ENCODE measurements at places on chromosomes 12 and 14.
A peak's percentile ranks its signal among the peaks of the same experiment; 100 is the strongest.

DNA sequence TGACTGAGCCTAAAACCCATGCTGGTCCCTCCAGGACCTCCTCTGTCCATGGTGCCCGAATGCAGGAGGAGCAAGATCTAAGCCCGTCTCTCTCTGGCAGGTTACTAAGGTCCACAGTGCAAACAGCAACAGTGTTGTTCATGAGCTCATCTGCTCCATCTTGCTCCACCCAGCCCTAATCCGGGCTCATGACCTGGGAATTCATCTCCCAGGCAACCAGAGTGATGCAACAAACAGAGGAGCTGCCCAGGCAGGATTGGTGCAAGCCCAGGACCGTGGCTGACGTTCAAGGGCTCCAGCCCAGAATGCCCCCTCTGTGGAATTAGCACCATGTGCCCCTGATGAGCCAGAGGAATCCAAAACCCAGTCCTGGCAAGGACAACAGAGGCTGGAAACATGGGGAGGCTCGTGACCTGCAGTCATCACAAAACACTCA is 29.9 kb downstream of the HSPB8 start:
- no peak for DNase-seq

DNA sequence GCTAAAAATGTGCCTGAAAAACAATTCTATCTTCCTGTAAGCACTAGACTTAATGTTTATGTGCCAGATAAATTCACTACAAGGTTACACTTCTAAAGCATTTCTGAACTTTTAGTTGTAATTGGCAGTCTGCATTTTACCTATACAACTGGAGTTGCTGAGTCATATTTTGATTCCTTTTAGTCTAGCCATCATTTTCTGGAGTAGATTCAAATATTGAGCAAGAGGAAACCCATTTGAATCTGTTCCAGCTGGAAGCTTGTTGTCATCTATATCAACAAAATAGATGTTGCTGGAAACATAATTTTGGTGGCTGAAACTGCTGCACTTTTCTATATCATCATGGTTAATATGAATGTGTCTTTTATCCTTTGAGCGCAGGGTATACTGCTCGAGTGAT is 122.2 kb upstream of the CCDC175 start:
- DNase-seq, result no peak

GRCh38 chr14:51073731-51074130 is 21.2 kb downstream of the TRIM9 start:
- no peak for DNase-seq

- no peak for DNase-seq
These were observed 31.4 kb upstream of the CIPC start for GRCh38 chr14:77066578-77067172.

GRCh38 chr12:93164103-93164880 is 213.4 kb upstream of the NUDT4 start:
- no peak for DNase-seq

GRCh38 chr12:52206304-52207040 is 14.7 kb upstream of the KRT80 start:
- no peak for DNase-seq

DNA sequence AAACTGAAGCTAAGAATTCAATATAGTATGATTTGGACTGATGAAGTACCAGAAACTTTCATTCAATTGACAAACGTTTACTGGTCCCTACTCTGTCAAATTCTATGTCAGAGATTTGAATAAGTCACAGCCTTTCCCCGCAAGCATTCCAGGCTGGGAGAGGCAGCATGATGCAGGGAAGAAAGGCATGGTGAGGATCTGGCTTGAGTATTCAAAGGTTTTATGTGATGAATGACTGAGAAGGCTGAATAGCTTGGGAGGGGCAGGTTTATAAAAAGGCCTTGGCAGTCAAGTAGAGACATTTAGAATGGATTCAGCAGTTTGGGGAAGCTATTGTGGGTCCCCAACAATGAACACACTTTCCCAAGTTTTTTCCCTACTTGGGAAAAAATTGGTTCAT is 431.8 kb downstream of the DPF3 start:
- no peak for DNase-seq

- DNase-seq, result no peak
These were observed 18.8 kb upstream of the NR4A1 start for GRCh38 chr12:52032446-52032803.

- no peak for DNase-seq
These were observed 112.3 kb upstream of the BCL2L14 start for GRCh38 chr12:11958221-11959091.

DNA sequence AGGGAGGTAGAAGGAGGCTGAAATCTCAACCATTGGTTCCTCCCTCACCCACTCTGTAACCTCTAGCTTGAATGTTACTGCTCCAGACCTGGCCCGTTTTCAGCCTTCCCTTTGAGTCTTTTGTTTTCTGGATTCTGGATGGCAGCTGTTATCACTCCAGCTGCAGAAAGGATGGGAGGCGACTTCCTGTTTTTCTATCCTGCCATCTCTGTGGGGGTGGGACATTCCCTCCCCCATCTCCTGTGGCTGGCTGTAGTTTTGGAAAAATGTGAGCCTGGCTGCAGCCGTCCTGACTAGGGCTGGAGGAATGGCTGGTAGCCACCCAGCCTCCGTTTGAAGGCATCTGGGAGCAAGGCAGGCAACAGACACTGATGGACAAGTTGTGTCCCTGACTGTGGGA is 2.9 kb upstream of the PPFIBP1 start:
- DNase-seq, result no peak

DNA sequence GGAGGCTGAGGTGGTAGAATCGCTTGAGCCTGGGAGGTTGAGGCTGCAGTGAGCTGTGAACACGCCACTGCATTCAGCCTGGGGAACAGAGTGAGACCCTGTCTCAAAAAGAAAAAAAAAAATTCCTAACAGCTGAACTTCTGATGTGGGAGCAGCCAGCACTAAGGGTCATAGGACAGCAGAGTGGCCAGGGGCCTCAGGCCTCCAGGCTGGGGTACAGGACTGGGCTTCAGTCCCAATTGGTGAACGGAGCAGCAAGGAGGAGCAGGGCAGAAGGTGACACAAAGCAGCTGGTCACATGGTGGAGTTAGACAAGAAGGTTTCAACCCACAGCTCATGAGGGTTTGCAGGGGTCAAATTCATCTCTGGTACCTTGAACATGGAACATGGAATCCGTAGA is 40.8 kb upstream of the NRXN3 start:
- no peak for DNase-seq

DNA sequence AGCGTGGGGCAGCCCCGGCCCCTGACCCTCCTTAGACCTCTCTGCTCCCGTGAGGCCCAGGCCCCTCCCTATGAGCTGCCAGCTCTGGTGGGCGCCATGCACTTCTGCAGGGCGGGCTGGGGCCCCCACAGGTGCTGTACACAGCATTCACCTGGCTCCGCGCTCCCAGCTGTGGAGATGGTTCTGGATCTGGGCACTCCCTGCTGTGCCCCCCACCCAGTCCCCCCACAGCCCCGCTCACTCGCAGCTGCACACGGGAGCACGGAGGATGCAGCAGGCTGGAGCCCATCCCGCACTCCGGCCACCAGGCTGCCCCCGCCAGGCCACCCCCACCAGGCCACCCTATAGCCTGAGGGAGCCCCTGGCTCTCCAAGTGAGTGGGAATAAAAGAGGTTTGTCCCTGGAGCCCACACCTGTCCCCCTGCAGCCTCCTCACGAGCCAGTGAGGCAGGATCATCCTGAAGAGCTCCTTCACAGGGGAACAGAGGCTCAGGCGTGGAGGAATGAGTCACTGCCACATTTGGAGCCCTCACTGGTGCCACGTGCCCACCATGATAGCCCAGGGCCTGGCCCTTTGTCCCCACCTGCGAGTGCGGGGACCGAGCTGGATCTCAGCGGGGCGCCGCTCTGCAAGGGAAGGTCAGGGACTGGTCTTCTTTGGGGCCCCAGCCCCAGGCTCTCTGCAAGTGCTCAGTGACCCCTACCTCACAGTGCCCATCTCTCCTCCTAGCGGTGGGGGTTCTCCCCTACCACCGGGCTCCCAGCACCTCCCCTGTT is 1.9 kb downstream of the ADSS1 start:
- no peak for DNase-seq

GRCh38 chr12:56999456-56999855 is 6.9 kb downstream of the ZBTB39 start:
- DNase-seq, result no peak

DNA sequence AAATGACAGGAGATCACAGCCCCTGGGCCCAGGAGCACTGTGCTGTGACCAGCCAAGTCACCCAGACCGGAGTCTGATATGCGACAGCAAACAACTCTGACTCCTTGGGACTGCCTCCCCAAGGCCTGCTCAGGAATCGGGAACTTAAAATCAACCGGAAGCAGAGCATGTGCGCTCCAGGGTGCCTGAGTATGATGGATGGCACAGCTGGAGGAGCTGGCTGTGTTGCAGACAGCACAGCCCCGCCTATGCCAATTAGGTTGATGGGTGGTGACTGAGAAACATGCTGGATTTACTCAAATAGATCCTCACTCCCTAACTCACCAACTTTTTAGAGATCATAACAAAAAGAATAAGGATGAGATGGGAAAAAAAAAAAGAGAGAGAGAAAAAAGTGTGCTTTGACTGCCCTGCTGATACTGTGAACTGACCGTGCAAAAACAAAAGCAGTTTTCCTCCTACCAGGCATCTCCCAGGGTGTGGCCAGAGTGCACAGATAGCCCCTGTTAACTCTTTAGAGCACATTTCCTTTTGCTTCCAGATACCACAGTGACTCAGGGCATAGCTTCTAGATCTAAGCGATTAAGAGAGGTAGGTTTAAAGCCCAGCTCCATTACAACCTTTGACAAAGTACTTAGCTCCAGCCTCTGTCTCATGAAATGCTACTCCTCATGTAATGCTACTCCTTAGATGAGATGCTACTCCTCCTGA is 27.4 kb upstream of the STON2 start:
- no peak for DNase-seq

DNA sequence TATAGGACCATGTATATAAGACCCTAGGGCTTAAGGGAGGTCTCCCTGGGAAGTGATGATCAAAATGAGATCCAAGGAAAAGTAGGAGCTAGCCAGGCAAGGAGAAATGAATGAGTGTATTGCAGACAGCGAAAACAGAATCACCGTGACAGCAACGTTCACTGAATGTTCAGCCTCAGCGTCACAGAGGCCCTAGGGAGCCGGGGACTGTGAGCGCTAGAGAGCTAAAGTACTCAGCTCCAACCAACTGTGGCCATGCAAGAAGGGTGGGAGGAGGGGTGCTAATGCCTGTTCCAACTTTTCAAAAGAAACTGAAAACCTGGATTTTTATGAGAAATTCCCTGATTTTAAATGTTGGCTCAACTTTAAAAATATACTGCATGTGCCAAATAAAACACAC is 105.5 kb upstream of the CCND2 start:
- DNase-seq, result no peak

DNA sequence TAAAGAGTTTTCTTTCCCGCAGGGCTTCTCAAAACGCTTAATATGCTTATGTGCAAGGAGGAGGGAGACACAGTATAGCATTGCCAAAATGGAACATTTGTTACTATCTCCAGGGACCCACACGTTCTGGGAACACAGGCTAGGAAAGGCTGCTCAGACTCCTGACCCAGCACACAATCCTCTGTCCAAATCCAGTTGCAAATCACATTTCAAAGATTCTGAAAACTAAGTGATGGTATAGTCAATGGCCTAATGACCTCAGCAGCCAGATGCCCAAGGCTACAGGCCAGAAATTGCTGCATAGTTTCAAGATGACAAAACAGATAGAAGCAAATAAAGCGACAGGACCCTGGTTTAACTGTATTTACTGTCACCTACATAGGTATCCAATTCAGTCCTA is 97.0 kb upstream of the GRIP1 start:
- DNase-seq, result no peak

- no peak for DNase-seq
These were observed 70.7 kb downstream of the ACACB start for GRCh38 chr12:109186993-109187653.

- no peak for DNase-seq
These were observed 148.9 kb downstream of the RGS6 start for GRCh38 chr14:72081137-72081536.

GRCh38 chr12:6426882-6427671 is 17.7 kb upstream of the CD27 start:
- peak; percentile 82 for DNase-seq

DNA sequence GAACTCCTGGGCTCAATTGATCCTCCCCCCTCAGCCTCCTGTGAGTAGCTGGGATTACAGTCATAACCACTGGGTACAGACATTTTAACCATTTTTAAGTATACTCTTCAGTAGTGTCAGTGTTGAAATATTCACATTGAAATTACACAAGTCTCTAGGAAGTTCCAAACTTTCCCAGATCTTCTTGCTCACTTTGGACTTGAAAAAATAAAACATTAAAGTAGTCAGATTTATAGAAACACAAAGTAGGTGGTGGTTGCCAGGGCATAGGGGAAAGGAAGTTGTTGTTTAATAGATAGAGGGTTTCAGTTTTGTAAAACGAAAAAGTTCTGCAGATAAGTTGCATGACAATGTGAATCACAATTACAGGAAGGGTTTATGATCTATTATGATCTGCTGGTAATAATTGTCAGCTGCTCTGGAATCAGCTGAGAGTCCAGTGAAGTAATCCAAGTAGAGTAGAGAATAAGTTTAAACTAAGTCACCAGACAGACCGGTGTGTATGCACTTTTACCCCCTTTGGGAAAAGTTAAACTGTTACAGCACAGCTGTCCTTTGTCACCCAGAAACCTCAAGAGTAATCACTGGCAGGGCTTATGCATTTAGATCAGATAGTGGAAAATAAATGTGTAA is 27.4 kb downstream of the PCNX1 start:
- no peak for DNase-seq

- no peak for DNase-seq
These were observed 3.4 kb downstream of the ACYP1 start for GRCh38 chr14:75060420-75060819.

DNA sequence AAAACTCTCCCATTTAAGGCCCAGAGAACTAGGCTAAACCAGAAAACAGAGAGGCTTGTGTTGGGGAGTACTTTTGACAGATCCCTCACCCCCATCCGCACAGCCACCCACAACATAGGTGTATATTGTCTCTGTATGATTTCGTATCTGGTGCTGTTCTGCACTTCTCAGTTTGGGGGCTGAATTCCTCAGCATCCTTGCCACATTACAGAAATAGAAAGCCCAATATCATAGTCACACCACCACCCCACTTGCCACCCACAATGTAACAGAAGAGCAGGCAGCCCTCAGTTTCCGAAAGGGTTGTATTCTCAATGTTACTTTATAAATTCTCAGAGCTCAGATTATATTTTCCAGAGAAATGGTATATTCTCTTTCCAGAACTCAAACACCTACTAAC is 950.9 kb downstream of the DIO2 start:
- no peak for DNase-seq

DNA sequence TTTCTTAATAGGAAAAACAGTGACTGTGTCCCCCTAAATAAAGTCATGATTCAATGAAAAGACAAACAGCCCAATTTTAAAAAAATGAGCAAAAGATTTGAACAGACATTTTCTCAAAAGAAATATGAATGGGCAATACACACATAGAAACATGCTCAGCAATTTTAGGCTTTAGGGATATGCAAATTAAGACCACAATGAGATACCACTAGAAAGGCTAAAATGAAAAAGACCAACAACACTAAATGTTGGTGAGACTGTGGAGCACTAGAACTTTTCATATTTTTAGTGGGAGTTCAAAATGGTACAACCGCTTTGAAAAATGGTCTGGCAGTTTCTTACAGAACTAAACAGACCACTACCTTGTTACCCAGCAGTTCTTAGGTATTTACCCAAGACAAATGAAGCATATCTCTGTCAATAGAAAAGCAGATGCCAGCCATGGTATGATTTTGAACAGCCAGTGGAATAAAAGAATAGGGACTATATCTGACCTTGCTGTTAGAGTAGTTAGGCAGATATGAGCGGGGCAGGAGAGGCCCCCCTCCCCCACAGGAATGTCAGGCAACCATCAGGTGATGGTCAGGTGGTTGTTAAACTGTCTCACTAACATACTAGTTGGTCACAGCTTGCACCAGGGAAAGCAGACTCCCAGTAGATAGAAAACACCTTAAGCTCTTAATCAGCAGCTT is 108.8 kb downstream of the PRKCH start:
- no peak for DNase-seq
